GM18507 (cell line): ENCODE measurements at places on chromosomes 16 and 17.

- peak; percentile 59 for DNase-seq
Observed at GRCh38 chr17:59440757-59441463, 109.5 kb downstream of the YPEL2 start.

DNA sequence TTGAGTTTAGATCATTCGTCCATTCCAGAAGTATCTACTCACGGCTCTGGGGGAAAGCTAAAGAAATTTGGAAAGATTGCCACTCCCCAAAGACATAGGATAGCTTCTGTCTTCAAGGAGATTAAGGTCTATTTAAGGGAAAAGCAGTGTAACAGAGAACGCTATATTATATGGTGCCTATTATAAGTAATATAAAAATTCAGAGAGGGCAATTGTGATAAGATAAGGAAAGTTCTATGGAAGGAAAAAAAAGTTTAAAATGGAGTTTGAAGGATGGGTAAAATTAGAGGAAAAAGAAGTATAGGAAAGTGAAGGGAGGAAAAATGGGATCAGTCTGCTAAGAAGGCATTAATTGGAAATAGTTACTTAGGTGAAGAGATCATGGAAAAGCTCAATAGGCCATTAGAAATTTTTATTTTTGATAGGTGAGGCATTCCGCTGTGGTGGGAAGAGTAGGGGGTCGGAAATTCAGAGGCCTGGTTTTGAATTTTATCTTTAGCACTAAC lies 690 bp upstream of the CDC27 start:
- no peak for DNase-seq

GRCh38 chr17:68344701-68345136 lies 53.4 kb downstream of the ARSG start:
- DNase-seq, result no peak

DNA sequence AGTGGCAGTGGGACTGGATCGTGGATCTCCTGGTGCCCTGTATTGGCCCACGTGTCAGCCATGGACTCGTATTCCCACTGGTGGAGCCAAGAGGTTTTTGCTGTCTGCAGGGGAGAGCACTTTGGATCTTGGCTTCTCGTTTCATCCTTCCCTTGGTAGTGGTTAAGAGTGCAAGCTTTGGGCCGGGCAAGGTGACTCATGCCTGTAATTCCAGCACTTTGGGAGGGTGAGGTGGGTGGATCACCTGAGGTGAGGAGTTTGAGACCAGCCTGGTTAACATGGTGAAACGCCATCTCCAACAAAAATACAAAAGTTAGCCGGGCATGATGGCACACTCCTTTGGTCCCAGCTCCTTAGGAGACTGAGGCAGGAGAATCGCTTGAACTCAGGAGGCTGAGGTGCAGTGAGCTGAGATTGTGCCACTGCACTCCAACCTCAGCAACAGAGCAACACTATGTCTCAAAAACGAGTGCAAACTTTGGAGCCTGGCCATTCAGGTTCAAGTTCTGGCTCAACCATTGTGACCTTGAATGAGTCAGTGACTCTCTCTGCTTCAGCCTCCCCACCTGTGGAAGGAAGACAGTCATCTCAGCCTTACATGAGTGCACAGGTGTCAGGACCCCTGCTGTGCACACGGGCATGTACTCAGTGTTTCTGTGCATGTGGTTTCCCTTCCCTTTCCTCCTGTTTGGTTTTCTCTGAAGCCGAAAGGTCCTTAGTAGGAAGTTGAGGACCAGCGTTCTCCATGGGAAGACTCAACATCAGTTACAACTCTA lies 57.4 kb downstream of the PLCG2 start:
- DNase-seq, result no peak

DNA sequence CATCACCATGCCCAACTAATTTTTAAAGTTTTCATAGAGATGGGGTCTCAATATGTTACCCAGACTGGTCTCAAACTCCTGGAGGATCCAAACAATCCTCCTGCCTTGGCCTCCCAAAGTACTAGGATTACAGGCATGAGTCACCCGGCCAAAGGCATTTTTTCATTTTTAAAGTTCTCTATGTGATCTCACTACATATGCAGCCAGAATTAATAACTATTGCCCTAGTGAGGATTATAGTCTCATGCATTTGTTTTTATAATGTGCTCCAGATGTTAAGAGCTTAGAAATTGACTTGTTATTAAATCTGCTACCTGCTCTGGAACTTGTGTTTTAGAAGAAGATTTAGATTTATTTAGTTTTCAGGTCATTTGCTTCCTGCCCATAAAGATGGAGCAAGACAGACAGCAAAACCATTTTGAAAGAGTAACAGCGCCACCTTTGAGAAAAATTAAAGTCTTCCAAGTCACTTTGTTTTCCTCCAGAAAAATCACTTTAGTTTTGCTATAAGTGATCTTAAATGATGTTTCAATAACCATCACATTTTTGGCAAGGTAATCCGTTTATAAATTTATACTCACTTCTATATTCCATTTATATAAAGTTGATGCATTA lies 79.5 kb downstream of the CA4 start:
- DNase-seq, result no peak

DNA sequence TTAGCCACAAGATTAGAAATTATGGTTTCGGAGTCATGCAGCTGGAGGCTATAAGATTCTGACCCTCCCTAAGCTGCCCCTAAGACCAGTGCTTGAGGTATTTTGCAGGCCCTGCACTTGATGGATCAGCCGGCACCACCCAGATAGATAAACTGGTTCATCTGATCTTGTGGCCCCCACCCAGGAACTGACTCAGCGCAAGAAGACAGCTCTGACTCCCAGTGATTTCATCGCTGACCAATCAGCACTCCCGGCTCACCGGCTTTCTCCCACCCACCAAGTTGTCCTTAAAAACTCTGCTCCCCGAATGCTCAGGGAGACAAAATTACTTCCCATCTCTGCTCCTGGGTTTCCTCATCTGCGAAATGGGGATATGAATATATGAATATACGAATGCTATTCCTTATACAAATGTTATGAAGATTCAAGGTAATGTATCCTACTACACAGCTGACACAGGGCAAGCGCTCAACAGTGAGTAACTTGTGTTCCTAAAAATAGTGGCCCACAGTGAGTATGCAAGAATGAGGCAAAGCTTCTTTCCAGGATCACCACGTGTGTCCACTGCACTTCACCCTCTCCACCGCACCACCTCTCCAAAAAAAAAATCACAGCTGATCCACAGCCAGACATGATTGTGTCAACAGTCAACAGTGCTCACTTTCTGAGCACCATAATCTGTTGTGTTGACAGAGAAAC lies 33.3 kb upstream of the C16orf82 start:
- DNase-seq, result no peak

DNA sequence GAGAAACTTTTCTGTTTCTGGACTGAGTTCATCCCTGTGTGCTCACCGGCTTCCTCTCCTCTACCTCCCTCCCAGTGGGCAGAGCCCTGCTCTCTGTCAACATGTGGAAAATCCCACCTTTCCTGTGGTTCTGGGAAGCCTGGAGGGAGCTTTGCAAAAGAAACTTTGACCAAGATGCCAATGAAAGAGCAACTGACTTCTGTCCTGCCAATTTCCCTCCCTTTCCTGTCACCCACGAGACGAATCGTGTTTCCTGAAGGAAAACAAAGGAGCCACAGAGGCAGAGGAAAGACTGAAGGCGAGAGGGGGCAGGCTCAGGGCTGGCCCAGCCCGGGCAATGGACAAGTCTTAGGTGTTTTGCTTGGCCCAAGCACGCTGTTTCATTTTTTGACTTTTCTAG lies 82.8 kb downstream of the PLCG2 start:
- no peak for DNase-seq

DNA sequence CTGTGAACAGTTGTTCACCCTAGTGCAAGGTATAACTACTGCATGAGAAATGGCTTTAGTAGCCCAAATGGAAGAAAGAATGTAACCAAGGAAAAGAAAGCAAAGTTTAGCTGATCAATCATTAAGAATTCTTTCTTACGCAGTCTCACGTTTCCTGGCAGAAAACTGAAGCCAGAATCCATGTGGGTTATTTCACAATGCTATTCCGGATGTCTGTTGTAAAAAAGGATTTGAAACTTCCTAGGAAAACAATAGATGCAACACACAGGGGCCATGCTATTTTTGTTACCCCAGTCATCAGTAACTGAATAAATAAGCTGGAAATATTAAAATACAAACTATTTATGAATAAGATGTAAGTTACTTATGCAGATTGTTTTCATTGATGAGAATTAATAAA lies 802.5 kb downstream of the CDH8 start:
- no peak for DNase-seq

- no peak for DNase-seq
Observed at GRCh38 chr16:14225457-14225856, 154.3 kb downstream of the MRTFB start.

- peak; percentile 38 for DNase-seq
Observed at GRCh38 chr17:78933025-78933958, 8.1 kb upstream of the TIMP2 start.

DNA sequence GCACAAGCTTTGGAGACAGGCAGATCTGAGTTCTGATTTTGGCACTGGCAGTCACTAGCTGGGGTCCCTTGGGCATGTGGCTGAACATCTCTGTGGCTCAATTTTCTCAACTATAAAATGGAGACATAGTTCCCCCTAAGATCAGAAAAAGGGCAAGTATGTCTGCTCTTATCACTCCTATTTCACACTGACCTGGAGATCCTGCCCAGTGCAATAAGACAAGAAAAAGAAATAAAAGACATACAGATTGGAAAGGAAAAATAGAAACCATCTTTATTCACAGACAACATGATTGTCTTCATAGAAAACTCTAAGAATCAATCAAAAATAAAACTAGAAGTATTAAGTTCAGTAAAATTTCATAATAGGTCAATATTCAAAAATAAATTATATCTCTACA lies 56.0 kb upstream of the LHX1 start:
- no peak for DNase-seq
